ENCODE measurements at places on chromosomes 6 and 20.

DNA sequence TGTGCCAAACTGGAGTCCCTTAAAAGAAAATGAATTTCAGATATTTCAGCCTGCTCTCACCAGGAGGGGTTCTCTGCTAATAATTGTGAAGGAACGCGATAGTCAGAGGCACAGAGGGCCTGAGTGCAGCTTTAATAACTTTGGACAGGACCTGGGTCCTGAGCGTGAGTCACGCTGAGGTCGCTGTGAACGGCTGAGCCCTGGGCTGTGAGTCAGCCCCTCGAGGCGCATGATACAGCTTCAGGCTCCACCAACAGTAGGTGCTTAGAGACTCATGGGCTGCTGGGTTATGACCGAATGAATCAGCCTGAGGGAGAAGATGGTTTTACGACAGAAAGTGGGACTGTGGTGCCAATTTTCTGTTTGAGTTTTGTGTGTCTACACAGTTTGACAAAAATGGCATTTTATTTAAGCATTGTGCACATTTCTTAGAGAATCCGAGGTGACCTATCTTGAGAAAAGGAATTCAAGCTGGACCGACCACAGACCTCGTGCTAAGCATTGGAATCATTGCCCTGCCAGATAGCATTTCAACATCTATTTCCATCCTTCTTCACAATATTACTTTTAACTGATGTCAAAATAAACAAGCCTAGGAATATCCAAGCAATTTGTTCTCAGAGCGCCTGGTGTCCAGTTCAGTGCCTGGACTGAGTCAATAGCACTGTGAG lies 183.0 kb downstream of the THBS2 start:
- no peak for DNase-seq

- no peak for DNase-seq
Observed at GRCh38 chr6:75530696-75531095, 37.1 kb upstream of the FILIP1 start.

- no peak for DNase-seq
Observed at GRCh38 chr20:32973077-32973717, 31.0 kb downstream of the SUN5 start.

DNA sequence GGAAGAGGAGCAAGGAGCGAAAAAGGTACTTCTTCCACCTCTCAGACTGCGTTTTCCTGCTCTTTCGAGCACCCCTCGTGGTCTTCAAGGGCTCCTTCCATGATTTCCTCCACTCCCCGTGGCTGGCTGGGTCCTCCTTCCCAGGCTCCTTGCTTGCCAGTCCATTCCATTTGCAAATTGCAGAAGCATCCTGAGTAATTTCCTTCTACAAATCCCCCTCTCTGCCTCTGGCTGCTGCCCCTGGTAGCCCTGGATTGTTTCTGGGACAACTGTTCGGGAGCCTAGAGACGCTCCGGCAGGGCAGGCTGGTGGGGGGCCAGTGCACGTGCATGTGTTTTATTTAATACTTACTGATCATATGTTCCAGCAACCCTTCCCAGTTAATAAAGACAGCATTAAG lies 173.1 kb downstream of the ZMYND8 start:
- DNase-seq: no peak

- DNase-seq: no peak
Observed at GRCh38 chr20:4544765-4545164, 176.9 kb upstream of the PRND start.

DNA sequence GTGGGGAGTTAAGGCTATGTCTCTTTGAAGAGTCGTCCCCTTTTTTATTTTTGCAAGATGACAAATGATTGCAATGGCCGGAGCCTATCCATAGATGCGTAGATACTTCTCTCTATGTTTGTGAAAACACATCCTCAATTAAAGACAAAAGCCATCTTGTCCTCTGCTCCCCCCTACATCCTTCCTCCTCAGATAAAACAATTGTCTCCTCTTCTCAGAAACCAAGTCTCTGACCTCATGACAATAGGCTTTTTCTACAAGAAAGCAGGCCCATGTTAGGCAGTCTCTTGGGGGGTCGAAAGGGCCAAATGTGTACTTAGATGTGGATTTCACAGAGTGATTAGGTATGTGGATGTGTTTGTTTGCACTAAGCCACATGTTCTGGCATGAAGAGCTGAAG lies 51.1 kb upstream of the SSTR4 start:
- no peak for DNase-seq

DNA sequence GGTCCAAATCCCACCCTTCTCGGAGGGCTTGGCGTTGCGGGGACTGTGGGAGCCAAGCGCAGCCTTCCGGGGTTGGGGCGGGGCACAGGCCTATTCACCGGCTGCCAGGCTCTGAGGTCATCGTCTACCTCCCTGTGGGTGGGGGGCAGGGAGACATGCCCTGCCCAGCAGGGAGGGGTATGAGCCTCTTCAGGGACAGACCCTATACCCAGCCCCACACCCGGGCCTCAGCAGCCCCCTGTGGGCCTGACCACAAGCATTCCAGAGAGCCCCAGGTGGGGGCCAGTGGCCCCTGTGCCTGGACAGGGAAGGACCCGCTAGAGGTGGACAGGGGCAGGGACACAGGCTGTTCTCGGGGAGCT lies 11.6 kb downstream of the LAMA5 start:
- peak; percentile 26 for DNase-seq

DNA sequence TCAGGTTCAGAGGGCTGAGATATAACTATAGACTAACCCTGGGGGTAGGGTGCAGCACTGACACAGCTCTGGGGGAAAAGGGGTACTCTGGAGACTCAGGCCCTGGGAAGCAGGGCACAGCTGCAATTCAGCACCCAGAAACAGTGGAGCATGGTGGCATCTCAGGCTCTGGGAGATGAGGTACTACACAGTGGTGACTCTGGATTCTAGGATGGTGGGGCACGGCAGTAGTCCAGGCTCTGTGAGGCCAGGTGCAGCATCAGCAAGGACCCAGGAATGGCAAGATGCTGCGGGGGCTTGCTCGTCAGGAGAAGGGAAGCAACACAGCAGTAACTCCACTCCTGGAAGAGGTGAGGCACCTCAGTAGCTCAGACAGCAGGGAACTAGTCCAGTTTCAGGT lies 271.5 kb upstream of the MOCS1 start:
- DNase-seq: no peak

DNA sequence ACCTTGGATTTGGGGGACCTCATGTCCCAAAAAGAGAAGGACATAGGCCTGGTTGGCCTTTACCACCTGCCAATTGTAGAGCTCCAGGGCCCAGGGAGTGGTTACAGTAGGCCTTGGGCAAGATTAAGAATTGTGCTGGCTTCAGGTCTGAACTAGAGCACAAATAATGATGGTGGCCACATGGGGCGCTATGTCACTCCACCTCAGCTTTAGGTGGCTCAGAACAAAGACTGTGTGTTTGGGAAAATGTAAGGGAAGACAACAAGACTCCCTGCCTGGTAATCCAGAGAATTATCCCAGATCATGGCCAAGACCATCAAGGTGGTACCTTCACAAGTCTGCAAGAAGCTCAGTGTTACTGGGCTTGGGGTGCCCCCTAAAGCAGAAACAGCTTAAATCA lies 224.9 kb upstream of the OPRM1 start:
- DNase-seq: no peak

DNA sequence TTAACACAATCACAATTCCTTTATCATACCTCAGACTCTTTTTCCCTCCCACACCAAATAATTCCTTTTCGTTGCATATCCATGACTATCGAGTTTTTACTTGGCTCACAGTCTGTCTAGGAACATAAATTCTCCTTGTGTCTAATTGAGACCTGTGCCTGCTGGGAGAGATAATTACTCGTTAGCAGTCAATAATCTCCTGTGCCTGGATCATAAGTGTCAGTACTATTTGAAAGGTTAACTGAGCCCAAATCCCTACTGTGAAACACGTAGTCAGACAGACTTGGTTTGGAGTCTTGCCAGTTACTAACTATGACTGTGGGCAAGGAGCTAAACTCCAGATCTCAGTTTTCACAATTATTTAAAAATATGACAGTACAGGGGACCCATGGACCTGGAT lies 5.7 kb upstream of the CTNNBL1 start:
- DNase-seq: no peak

DNA sequence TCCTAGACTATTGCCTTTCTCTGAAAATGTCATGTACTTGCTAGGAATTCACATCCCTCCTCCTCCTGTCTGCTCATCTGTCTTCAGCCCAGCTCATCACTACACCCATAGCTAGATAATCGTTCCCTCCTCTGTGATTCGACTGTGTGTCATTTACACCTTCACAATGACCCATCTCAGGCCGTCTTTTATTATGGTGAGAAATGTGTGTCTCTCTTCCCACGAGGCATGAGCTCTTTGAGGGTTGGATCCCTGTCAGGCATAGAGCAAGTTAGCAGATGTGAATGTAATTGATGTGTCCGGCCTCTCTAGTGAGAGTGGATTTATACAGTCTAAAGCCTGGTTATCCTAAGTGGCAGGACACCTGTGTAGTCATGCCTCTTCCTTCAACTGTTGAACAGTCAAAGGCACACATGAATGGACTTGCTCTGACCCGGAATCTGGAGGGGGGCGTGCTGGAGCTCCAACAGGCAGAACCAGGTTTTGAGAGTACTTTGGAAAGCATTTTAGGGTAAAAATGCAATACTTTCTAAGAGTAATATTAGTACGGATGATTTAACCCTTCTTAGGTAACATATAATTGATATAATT lies 182.1 kb downstream of the UTRN start:
- no peak for DNase-seq

- DNase-seq: no peak
Observed at GRCh38 chr20:56579301-56579710, 46.3 kb downstream of the FAM209B start.

DNA sequence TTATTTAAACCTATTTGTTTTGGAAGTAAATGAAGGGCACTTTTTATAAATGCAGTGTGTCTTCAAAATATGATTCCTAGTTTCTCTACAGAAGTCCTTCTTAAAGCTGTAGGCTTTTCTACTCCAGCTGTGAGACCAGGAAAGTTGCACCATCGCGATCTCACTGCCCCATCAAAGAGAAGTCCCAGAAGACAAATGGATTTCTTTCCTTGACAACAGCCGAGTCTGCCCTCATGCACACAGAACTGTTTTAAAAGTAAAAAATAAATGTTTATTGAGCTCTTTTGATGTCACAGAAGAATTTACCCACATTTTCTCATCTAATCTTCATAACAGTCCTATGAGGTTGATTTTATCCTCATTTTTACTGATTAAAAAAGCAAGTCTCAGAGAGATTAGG lies 324.4 kb upstream of the NT5E start:
- DNase-seq: no peak

DNA sequence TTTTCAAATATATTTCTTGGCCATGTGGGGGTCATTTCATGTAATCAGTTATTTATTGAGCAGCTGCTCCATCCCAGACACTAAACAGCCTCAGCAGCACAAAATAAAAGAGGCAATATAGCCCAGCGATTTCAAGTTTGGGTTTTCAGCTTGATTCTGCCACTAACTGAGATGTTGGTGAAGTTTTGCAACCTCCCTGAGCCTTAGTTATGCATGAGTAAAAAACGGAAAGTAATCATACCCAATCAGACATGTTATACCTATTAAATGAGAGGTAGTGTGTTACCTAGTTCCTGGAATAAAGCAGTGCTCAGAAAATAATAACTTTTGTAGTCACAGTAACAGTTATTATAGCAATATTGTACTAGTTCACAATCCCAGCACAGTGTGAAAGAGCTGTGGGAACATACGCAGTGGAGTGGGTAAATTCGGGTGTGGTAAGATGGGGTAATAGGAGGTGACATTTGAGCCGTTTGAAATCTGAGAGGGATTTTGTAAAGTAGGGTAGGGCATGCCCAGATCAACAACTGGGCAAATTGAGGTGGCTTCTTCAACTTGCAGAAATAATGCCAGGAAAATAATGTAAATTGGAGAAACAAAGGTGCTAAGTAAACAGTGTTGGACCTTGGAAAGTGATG lies 1.5 kb downstream of the SLC9A8 start:
- no peak for DNase-seq

DNA sequence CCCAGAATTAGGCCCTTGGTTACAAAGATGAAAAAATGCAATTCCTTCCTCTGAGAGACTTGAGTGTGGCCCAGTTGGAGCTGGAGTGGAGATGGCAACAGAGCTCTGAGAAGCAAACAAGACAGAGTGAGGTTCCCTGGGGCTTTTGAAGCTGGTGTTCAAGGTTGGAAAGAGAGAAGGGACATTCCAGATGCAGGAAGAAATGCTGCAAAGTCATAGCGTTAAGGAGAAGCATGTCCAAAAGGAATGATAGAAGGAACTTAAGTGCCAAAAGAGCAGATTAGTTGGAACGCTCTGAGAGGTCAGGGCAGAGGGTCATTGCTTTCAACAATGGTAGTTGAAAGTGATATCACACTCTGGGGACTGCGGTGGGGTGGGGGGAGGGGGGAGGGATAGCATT lies 251.8 kb downstream of the TBC1D7 start:
- no peak for DNase-seq
